ENCODE measurements at places on chromosomes 3 and 15.
A peak's percentile ranks its signal among the peaks of the same experiment; 100 is the strongest.

- peak; percentile 30 for DNase-seq
Measured at GRCh38 chr3:36944012-36944640, 728 bp downstream of the TRANK1 start.

GRCh38 chr15:33959844-33960548 is 8.3 kb upstream of the CHRM5 start:
- no peak for DNase-seq

DNA sequence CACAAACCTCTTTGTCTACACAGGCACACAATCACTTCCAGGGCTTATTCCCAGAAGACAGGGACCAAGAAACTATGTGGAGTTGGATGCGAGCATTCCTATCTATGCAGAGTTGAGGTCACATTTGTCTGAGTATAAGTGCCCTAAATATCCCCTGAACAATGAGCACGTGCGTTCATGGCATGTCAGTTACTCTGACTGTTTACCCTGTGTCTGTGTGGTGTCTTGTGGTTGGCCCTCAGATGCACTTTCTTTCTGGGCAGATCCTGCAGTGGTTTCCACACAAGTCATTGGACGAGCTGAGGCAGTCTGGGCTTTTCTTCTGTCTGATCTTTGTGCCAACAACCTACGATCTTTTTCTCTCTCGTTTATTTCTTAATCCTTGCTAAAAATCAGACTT is 134.5 kb downstream of the FBN1 start:
- no peak for DNase-seq

GRCh38 chr15:80706161-80706560 is 11.1 kb downstream of the ABHD17C start:
- no peak for DNase-seq

GRCh38 chr3:122019493-122019892 is 2.6 kb downstream of the ILDR1 start:
- no peak for DNase-seq

- no peak for DNase-seq
Measured at GRCh38 chr3:27570421-27571106, 86.4 kb upstream of the SLC4A7 start.

Data from progenitor cell of endocrine pancreas (in vitro differentiated cells).